Right lobe of liver (tissue), 6 donors: ENCODE measurements at places on chromosomes 3 and 15.

- H3K27me3 ChIP-seq: no peaks in the 10 kb centered on the region
- no peaks in the 10 kb centered on the region for H3K36me3 ChIP-seq
- H3K4me1 ChIP-seq: peaks cover 4% of the 10 kb centered on the region
- DNase-seq: no peak
These were observed 6.2 kb downstream of the HLTF start for GRCh38 chr3:149080011-149080698.

- no peak for DNase-seq
- no peak overlapping the region for H3K4me3 ChIP-seq
- H3K36me3 ChIP-seq: no peaks in the 10 kb centered on the region
- no peaks in the 10 kb centered on the region for H3K4me1 ChIP-seq
These were observed 592.2 kb upstream of the TBL1XR1 start for GRCh38 chr3:177789500-177789899.

DNA sequence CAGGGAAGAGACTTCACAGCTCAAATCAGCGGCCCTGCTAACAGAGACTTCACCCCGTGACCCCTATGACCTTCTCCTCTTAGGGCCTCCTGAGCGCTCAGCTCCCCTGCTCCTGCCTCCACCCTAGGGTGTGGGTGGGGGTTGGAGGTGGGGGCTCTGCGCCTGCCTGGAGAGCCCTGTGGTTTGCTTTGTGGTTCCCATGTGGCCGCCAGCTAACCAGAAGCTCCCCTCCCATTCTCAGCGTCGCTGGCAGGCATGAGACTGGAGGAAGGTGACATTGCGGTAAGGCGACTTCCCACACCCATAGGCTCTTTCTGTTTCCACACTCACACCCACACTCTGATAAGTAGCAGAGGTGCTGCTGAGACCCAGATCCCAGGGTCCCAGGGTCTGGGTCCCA, 27.6 kb downstream of the XYLB start:
- no peak for DNase-seq
- no peaks in the 10 kb centered on the region for H3K27me3 ChIP-seq
- no peak overlapping the region for H3K4me3 ChIP-seq
- no peaks in the 10 kb centered on the region for H3K4me1 ChIP-seq
- no peaks in the 10 kb centered on the region for H3K36me3 ChIP-seq

- H3K27ac ChIP-seq: no peak overlapping the region
- H3K4me1 ChIP-seq: no peaks in the 10 kb centered on the region
- H3K27me3 ChIP-seq: no peaks in the 10 kb centered on the region
- H3K36me3 ChIP-seq: no peaks in the 10 kb centered on the region
These were observed 119.6 kb downstream of the ASB7 start for GRCh38 chr15:100721758-100722550.

GRCh38 chr3:82129221-82129801, 367.9 kb upstream of the GBE1 start:
- peaks cover 7% of the 10 kb centered on the region for H3K4me1 ChIP-seq
- H3K36me3 ChIP-seq: no peaks in the 10 kb centered on the region
- no peak overlapping the region for H3K4me3 ChIP-seq
- H3K27ac ChIP-seq: no peak overlapping the region
- DNase-seq: no peak
